Left cardiac atrium (tissue), 4 donors: ENCODE measurements at places on chromosomes 7 and 10.

DNA sequence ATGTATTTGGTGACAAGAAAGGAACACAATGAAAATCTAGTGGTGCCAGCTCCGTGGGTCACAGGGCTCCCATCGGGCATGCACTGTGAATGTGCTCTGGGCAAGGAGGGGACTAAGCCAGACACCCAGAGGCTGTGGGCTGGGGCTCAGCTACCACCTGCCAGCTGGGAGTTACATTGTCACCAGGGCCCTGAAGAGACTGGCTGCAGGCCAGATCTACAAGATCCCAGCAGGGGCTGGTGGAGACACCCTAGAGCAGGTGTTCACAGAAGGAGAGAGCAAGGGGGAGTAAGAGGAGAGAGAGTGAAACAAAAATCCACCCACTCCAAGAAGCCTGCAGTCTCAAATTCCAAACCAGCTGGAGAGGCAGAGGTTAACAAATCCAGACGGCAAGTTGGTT is 116.6 kb upstream of the ADCY1 start:
- DNase-seq, result no peak

DNA sequence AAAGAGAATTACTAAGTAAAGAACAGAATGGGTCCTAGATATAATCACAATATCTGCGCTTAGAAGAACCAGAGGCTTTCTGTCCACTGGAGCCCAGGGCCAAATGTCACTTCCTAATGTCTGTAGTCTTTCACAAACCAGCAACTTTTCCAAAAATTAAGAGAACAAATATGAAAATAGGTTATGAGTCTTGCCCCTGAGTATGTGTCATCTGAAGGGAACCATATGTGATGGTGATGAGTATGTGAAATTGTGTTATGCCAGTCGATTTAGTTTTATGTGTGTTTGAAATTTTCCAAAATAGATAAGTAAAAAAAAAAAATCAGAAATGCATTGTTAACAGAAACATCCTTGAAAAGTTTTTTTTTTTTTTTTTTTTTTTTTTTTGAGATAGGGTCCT is 15.4 kb upstream of the HTR5A start:
- DNase-seq, result no peak

DNA sequence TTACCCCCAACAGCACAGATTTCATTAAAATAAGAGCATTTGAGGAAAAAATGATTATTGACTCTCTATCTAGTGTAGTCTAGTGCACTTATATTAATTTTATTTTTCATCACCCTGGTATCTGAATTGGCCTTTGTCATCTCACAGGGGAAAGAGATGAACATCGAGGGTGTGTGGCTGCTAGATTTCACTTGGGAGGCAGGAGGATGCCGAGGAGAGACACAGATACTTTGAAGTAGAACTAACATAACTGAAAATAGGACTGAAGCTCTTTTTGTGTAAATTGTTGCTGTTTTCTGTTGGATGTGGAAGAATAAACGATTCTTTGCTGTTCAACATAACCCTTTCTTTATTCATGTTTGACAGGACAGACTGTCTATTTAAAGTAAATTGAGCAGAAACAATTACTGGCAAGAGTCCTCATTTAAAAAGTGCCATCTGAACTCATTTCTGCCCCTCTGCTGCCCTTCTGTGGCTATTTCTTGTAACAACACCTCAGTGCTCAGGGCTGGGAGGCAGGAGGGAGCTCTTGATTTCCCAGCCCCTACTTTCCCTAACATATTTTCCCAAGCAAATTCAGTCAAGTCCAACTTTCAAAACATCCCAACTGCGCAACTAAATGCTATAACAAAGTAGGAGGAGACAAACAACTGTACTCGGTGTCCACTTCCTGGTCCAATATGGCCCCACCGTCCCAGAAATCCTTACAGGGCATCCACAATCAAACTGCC is 15.6 kb downstream of the LYZL1 start:
- DNase-seq, result peak; percentile 48

DNA sequence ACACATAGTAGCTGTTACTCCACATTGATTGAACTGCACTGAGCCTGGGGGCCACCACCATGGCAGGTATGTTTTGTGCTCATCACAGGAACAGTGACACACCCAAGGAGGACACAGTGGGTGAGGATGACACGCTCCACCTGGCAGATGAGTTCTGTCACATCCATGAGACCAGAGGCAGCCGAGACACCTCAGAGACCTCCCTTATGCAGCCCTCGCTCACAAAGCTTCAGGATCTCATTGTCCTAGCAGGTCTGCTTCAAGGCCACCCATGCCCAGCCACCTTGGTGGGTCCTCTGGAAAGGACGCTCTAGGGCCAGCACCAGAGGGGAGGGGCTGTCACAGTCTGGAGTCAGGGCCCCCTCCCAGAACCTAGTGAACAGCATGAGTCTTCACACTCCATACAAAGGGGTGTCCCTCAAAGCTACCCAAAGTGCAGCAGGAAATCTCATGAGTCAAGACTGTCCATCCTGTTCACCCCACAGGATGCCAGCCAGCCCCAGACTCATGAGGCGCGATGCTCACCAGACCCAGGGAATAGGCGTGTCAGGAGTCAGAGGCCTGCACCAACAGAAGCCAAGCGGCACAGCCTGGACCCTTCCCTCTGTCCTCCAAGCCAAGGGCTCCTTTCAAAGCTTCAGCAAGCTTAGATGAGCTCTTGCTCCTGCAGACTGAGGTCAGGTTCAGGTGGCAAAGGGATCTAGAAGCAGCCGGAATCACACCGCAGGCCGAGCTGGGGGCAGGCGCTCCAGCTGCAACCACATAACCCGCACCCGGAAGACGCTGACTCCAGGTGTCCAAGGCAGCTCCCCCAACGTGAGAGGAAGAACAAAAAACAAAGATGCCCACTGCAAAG is 9.6 kb downstream of the FAM53B start:
- DNase-seq, result no peak

- DNase-seq, result no peak
Observed at GRCh38 chr7:126700807-126701604, 551.7 kb downstream of the GRM8 start.

GRCh38 chr10:6388261-6388893 is 185.6 kb downstream of the PFKFB3 start:
- DNase-seq, result no peak

DNA sequence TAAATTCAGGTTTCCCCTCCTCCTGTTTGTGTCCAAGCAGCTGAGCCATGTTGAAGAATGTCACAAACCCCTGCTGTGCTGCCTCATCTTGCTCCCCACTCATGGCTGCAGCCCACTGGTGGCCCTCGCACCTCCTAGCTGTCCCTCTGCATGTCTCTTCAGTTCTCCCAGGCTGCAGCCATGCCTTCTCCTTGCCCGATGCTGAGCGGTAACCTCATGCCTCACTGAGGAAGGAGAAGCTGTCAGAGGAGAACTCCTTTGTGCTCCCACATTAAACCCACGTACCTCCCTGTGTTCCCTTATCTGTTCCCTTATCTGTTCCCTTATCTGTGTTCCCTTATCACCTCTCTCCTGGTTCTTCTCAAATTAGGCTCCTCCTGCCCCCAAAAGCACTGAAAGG is 10.3 kb upstream of the FRMPD2 start:
- no peak for DNase-seq

DNA sequence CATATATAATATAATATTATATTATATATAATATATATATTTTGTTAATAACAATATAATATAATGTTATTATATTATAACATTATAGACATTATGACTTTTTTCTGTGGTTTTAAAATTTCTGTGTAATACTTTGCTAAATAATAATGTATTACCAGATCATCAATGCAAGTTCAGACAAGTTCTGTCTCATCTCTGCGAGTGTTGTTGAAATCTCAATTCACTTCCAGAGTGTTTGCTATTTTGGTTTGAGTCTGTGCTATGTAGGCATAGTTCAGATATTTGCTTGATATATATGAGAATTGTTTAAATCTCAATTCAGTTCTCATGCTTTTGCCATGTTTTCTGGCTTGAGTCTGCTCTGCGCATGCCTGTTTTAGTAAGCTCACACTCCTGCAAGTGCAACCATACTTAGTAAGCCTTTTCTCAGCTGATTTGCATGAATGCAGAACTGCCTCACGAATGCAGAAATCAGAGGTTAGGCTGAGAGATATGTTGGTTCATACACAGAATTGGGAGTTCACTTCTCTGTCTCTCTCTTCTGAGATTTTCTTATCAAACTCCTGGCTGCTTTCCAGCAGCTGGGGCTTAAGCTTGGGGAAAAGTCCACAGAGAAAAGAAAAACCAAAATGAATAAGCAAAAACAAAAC is 830.2 kb upstream of the SORCS1 start:
- DNase-seq, result no peak

DNA sequence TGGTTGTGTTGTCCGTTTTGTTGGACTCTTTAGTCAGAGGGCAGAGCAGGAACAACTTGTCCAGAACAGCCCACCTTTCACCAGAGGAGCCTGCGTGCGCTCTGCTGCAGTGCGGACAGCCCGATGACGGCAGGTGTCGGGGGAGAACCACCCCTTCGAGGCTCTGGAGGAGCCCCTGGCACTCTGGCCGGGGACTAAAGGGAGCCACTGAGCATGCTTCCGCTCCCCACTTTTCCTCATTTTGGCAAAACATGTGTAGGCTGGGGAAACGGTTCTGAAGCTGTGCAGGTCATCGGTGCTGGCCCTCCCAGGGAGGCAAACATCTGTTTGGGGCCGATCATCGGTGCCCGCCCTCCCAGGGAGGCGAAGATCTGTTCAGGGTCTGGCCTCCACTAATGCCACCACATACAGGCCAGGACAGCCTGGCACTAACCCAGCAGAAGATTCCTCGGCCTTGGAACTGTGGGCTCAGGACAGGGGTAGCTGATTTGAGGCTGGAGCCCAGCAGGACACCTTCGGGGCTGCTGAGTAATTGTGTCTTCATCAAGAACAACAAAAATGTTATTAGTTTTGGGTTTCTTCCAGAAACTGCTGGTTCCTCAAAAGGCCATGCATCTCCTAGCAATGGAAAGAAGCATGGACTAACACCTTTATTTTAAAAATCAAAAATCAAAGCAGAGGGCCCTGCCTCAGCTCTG is 124.4 kb upstream of the TCERG1L start:
- DNase-seq, result no peak

DNA sequence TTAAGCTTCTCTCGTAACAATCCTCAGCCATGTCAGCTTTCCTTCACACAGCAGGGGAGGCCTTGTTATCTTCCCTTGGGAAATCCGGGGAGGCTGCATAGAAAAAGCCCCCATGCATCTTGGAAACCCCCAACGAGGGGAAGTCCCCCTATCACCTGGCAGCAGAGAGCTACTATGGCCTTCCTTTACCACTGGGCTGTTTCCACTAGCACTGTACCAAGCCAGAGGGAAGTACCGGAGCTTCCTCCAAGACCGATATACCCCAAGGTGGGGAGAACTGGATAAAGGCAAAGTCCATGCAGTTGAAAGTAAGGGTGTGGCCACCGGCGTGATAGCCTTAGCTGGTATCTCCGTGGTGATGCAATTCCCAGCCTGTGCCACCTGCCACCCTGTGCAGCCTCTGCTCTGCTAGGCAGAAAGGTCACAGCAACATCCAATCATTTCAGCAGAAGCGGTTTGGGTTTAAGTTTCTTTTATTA is 4.4 kb upstream of the CLIP2 start:
- DNase-seq, result no peak

- DNase-seq, result no peak
Observed at GRCh38 chr10:48745662-48746245, 61.1 kb downstream of the WDFY4 start.

DNA sequence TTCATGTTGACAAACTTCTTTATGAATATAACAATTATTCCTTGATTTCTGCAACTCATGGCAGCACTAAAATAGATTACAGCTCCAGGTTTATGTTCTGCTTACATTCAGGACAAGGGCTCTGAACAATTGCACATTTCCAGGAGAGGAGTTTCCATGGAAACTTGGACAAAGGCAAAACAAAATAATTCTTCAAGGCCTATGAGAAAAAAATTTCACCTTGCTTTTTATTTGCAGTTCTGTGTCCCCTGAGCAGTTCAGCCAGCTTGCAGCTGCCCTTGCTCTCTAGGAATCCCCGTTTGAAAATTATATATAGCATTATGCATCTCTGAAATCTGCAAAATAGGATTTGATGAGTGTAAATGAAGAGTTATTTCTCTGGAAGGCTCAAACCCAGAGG is 71.7 kb downstream of the ARL4A start:
- no peak for DNase-seq

DNA sequence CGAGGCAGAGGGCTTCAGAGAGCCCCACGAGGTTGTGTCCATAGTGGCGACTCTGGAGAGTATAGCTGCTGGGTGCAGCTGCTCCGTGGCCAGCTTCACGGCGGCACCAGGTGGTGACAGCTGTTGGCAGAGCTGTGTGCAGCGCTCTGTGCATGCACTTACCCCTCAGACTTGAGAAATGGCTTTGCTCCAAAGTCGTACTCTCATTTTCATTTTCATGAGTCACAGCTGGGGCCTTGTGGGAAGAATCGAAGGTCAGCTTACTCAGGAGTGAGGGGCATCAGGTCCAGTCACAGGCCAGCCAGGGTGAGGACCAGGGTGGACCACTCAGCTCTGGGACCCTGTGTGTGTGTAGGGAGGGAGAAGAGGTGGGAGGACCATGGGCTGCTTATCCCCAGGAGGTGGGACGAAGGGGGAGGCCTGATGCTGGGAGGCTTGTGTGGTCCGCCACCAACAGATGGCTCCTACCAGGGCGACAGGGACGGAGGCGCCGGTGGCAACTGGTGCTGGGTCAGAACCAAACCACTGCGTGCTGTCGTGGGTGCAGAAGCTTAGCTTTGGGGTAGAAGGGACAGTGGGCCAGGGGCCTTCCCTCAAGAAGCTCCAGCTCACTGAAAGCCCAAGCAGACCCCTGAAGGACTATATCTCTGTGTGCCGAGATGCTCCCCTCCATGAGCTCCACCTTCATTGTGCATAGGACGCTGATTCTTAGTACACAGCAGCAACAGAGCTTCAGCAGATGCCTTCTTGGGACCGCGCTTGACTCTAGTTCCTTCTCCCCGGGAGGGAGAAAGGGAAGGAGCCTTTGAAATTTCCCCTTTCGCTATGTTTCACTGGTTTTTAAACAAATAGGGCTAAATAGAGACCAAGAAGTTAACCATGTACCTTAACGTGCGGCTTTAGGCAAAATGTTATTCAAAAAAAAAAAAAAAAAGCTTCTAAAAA is 225.0 kb downstream of the CELF2 start:
- peak; percentile 75 for DNase-seq

DNA sequence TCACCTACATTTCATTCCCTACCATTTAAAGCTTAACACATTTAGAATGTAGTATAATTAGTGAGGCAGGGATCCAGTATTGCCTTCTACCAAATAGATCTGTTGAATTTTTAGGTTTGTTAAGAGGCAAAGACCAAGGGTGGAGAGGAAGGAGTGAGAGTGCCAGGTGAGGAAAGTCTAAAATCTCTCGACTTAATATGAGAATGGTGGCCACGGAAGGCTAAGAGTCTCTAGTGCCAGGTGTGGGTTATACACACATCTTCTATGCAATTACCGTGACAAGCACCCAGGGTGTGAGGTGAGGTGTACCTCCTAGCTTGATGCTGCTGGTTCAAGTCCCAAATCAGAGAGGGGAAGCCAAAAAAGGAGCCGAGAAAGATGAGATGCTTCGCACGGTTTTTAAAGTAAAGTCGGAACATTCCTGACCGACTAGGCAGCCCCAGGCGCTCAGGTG is 439 bp downstream of the IQUB start:
- DNase-seq, result no peak

DNA sequence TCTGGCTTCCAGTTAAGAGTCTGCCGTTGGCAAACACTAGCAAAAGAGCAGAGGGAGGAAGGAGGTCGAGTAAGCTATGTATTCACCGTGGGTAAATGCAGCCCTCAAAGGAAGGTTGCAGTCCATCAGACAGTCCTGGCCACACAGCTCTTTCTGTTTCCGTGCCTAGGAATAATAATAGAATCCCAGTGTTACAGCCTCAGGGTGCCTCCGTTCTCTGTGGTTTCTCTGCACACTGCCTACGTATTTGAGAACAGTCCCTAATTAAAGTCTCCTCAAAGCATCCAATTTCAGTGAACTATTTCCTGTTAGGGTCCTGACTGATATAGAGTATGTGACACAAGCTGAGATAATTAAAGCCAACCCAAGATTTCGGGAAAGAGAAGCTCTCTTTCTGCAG is 176.7 kb downstream of the GPAM start:
- no peak for DNase-seq
